Right lung (tissue), 10 donors: ENCODE measurements at places on chromosomes 1 and 21.

- DNase-seq = no peak
Observed at GRCh38 chr1:106584107-106584506, 472.4 kb upstream of the PRMT6 start.

- no peak for DNase-seq
Observed at GRCh38 chr1:24481843-24482610, 20.6 kb upstream of the RCAN3 start.

- no peak for DNase-seq
Observed at GRCh38 chr1:193448682-193449461, 262.5 kb upstream of the B3GALT2 start.

DNA sequence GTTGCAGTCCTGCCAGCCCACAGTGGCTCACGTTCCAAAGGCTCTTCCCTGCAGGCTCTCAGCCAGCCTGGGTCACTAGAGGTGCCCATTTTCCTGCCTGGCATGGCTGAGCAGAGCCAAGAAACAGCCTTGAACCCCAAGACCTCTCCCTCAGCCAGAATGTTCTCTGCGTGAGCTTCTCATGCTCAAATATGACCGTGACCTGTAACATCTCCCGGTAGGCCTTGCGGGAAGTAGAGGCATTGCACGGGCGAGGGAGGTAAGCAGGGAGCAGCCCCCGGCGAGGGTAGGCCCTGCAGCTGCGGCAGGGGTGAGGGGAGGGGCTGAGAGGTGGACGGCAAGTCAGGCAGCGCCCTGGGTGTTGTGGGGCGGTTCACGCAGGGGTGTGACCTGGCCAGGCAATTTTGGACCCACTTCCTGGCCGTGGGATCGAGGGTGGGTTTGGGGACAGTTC lies 20.0 kb downstream of the RRP1 start:
- DNase-seq = no peak

DNA sequence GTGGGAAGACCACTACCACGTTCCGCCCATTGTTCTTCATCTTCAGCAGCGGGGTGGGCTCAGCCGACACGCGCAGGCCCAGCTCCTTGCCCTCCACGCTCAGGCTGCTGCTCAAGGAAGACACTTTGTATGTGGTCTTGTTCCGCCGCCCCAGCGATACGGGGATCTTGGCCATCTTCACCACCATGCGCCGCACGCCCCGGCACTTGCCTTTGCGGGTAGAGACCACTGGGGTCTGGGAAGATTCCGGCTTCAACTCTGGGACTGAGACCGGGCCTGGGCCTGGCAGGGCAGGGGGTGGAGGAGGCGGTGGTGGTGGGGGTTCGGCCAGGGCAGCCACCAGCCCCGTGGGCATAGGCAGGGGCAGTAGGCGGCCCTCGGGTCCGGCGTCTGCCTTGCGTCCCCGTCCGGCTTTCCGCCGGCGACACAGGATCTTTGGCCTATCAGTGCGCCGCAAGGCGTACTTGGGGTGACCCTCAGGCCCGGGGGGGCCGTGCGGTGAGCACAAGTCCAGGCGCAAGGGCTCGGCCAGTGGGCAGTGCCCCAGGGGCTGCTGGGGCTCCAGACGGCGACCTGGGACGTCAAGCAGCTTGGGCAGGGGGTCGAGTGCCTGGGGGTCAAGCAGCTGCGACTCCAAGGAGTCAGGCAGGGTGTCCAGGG lies 53.3 kb downstream of the AHDC1 start:
- no peak for DNase-seq

DNA sequence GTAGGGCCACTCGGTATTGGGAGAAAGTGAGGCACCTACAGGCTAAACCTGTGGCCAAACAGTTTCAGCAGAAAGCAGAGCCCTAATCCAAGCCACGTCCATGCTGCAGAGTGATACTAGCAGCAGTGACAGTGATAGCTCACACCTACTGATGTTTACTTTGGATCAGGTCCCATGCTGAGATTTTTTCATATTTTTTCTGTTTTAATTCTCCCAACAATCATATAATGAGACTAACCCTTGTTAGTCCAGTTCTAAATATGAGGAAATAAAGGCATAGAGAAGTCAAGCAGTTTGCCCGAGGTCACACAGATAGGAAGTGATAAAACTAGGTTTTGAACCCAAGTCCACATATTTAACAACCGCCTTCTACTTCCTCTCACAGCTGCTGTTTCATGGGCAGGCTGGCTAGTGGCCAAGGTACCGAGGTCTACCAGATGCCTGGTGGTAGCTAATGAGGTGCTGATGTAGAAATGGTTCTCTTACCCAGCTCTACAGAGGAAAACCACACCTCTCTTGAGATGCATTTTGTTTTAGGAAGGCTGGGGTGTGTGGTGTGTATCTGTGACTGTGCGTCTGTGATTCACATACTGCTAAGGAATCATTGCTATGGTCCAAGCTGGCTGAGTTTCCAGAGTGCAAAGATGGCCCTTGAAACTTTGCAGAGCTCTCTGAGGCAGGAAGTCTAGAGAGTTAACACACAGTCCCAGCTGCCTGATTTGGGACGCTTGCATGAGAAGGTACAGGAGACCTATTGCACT lies 80.3 kb upstream of the ARTN start:
- DNase-seq = peak; percentile 51

- no peak for DNase-seq
Observed at GRCh38 chr1:201275253-201275666, 8.0 kb upstream of the PKP1 start.

- DNase-seq = no peak
Observed at GRCh38 chr1:67771749-67772148, 61.5 kb downstream of the GNG12 start.

GRCh38 chr1:33224166-33224707 lies 32.1 kb upstream of the ZNF362 start:
- no peak for DNase-seq

GRCh38 chr1:198623752-198624647 lies 14.8 kb upstream of the PTPRC start:
- DNase-seq = no peak

DNA sequence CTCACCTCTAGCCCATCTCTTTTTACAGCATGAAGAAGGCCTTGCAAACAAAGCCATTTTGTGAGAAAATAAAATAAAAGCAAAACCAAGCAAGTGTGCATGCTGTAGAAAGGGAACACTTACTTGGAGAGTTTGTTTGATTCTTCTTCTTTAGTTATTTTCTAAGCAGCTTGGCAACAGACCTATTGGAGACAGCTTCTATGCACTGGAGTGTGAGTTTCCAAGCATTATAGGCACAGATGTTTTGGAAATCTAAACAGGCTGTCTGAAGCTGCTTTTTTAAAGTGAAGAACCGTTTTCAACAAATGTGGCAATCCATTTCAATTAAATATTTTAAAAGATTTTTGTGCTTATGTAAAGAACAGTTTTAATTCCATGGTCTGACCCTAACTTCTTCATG lies 76.6 kb downstream of the NGF start:
- DNase-seq = peak; percentile 16

DNA sequence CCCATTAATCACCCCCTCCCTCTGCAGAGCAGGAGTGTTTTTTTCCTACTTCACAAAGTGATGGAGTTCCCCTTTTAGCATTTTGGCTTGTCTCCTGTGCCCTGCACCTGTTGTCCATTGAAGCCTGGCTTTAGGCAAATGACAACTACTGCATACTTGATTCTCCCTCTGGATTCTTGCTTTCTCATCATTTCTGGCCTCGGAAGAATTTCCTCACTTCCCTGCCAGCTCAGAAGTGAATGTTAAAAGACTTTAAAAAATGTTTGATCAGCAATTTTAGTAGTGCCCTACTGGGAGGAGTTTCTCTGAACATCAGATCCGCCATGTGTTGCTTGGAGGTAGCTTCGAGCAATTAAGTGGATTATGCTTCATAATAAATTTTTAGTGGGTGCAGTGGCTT lies 28.1 kb downstream of the RCOR3 start:
- no peak for DNase-seq

DNA sequence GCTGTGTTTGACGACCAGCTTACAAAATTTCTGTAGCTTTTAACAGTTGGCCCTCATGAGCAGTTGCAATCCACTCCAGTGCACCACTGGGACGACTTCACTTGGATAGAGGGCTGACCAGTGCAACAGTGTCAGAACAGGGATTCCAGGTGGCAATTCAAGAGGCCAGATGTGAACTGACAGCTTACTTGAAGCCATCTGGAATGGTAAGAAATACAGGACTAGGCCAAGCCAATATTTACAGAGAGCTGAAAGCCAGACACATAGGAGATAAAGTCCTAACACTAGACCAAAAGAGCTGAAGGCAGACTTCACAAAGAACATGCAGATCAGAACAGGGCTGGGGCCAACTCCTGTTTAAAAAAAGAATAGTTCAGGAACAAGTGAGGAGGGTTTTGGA lies 93.5 kb upstream of the NFIA start:
- DNase-seq = no peak

- no peak for DNase-seq
Observed at GRCh38 chr1:98480271-98480670, 181.2 kb upstream of the SNX7 start.

GRCh38 chr1:45198185-45198584 lies 8.2 kb downstream of the ZSWIM5 start:
- no peak for DNase-seq
